Right hindlimb (tissue), 1 donor: ENCODE measurements at places on chromosomes 11 and 22.

DNA sequence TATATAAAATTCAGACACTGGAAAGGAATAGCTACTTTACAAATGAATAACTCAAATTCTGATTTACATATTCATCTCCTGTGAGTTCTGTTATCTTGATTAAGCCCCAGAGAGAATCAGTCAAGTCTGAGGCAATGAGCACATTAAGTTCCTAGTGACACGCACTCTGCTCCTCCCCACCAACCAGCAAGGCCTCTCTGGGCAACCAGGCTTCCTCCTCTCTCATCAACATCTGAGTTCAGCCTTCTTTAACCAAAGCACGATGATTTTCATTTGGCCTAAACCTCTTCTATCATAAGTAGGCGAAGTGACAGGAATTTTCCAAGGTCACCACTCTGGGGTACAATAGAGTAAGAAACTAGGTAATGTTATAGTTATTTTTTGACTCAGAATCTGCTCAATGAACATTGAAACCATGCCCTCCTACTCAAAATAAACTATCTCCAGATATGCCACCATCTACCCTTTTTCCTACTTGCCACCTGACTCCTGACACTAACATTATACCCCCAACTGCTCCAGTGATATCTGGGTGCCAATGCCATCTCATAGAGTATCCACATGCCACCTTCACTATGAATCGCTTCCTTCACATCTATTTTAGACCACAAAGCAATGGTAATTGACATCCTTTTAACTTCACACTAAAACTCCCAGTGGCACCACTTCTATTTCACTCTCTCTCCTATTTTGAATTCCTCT, 114.8 kb downstream of the FAM76B start:
- no peak for DNase-seq

- DNase-seq = no peak
Measured at GRCh38 chr11:92048415-92048814, 176.2 kb upstream of the FAT3 start.

DNA sequence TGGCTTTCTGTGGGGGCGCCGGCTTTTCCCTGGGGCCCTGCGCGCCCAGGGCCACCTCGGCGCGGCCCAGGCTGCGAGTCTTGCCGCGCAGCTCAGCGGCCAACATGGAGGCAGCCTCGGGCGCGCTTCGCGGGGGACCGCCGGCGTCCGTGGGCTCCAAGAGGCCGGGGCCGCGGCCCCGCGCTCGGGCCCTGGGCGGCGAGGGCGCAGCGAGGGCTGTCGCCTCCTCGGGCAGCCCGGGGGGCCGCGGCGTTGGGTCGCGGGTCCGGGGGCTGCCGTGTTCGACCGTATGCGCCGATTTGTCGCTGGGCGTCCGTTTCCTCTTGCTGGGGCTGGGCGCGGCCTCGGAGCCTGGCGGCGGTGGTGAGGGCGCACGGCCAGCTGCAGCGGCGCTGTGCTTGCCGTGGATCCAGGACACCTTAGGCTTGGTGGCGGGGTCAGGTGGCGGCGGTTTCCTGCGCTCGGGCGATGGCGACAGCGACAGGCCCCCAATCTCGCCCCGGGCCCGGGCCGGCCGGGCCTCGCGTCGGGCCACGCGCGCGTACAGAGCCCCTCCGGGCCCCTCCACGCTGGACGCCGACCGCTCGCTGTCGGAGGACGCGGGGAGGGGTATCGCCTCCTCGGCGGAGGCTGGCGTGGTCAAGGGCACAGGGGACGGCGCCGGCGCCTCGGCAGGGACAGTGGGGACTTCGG, 11.9 kb downstream of the SCARF2 start:
- no peak for DNase-seq

GRCh38 chr11:65261591-65262380, at the start of gene POLA2:
TSS of gene POLA2 (plus strand) at chr11:65261962. CDS start at chr11:65262293, 331 bp downstream.
- DNase-seq = peak; percentile 97
